ENCODE measurements at places on chromosomes 4 and X.

GRCh38 chr4:122073615-122074014 is 78.5 kb upstream of the BLTP1 start:
- DNase-seq, result no peak

DNA sequence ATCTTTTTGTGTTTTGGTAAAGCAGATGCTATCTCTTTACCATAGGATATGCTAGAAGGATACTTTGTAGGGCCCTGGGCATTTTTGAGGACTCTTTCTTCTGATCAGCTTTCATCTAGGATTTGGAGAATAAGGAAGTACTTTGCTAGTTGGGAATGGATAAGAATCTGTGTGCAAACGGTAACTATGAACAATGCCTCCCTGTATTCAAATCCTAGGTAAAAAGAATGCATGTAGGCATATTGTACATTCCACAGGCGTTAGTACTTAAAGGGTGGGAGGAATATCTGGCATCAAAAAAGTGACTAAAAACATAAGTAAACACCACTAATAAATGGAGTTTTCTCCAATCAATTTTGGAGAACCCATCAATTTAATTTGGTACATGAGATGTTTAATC is 59.7 kb downstream of the SH3BGRL start:
- no peak for DNase-seq

DNA sequence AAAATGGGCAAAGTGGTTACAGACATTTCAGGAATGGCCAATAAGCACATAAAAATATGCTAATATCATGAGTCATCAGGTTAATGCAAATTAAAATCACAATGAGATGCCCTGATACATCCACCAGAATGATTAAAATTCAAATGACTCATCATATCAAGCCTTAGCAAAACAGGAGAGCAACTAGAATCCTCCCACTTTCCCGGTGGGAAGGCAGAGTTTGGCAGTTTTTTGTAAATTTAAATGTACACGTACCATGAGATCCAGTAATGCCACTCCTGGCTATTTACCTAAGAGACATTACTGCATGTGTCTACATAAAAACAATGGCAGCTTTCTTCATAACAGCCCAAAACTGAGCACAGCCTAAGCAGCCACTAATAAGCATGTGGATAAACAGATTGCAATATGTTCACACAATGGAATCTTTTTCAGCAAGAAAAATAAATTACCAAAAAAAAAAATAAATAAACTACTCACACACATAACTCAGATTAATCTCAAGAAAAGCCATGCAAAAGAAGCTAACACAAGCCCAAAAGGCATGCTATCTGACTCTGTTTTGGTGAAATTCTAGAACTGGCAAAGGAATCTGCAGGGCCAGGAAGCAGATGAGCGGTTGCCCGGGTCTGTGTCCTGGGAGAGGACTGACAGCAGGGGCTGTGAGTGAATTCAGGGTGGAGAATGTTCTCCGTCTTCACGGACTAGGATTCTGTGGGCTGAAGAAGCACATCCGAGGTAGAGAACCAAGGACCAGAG is 48.8 kb downstream of the AFAP1 start:
- no peak for DNase-seq

DNA sequence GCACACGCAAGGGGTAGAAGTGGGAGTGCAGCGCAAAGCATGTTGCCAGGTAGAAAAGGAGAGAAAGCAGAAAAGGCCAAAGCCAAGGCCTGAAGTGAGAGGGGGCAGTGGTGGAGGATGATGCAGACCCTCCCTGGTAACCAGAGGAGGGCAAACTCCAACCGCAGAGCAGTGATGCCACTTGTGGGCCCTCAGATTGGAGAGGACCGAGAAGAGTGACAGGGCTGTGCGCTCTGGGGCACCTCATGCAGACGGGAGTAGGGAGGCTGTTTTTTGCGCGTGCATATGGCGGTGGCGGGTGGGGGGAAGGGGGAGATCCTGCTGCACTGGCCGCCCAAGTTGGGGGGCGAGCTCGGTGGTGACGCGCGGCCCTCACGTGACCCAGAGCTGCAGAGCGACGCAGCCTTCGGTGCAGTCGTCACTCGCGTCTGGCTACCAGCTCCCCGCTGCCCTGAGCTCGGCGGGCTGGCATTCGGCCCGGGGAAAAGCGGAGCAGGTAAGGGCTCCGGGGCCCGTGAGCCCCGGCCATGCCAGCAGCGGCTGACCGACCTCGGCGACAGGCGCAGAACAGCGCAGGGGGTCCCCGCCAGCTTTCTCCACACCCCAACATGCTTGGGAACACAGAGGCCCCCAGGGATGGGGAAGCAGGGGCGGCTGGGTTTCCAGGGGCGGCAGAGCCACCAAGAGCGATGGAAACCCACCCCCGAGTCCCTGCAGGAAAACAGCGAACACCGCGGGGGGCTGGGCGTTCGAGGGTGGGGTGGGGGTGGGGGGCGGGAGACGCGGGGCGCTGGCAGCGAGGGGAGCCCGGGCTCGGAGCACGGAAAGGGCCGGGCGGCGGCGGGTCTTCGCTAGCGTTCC is at the start of gene BEX3:
Gene BEX3 (plus strand): TSS at position 421 of the 861 bp plus-strand sequence. CDS start 984 bp downstream, outside the sequence.
- DNase-seq, result peak; percentile 45

DNA sequence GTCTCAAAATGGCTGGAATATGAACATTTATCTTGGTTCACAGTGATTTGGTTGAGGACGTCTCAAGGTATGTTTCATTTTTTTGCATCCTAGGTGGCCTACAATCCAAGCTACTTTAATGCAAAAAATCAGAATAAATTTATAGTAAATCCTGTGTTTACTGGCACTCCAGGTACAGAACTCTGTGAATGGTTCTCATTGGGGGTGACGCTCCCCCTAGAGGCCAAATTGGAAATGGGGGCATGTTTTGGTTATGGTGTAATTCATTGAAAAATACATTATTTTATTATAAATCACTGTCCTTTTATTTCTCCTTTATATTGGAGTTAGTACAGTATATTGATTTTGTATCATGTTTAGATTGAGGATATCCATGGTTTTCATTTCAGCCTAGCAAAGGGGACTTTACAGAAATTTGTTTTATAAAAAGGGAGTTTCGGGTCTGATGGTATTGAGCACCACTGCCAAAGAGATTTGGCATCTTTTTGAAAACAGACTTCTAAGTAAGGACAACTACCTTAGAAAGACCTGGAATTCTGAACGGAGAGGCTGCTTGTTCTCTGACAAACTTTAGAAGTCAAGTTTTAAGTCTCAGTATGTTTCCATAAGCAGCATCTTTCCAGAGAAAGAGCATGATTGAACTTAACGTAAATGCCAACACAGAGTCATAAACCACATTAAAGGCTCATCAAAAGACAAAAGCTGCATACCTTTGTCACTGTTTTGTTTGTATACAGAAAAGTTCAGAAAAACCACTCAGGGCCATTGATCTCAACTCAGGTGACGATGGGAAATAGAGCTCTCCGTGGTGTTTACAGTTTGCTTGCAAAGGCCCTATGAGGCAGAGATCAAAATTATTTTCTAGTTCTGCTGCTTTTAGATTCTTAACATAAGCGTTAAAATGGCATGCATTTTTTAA is 19.4 kb downstream of the MTM1 start:
- DNase-seq, result peak; percentile 38

DNA sequence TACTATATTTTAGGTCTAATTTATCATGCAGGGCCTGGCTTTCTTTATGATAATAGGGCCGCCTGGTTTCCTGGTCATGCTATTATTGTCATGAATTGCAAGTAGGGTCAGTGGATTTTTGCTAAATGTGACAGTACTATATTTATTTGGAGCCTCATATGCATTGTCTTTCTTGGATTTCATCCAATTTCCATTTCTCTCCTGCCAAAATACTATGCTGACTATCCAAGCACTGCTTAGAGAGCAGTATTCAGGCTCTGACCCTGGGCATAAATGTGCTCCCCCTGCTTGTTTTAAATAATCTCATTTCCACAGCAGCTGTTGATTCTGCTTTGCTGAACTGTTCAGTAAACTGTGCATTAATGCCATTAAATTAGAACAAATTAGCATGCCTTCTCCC is 269.3 kb downstream of the GPM6A start:
- DNase-seq, result no peak

GRCh38 chr4:2934077-2934812 is 29.0 kb downstream of the NOP14 start:
- DNase-seq, result peak; percentile 48

Data from endothelial cell (in vitro differentiated cells).